Stimulated activated CD4-positive, alpha-beta T cell treated with anti-CD3 and anti-CD28 coated beads, TNF-alpha, amount 100 ng/mL, for 4 hours (primary cell): ENCODE measurements at places on chromosomes 5 and 9.

- DNase-seq: no peak
These were observed 11.1 kb upstream of the AQP3 start for GRCh38 chr9:33458444-33458843.

- no peak for DNase-seq
These were observed 73.3 kb downstream of the MYO10 start for GRCh38 chr5:16862777-16863176.

GRCh38 chr5:10885026-10885425 lies 124.0 kb upstream of the DAP start:
- DNase-seq: no peak

DNA sequence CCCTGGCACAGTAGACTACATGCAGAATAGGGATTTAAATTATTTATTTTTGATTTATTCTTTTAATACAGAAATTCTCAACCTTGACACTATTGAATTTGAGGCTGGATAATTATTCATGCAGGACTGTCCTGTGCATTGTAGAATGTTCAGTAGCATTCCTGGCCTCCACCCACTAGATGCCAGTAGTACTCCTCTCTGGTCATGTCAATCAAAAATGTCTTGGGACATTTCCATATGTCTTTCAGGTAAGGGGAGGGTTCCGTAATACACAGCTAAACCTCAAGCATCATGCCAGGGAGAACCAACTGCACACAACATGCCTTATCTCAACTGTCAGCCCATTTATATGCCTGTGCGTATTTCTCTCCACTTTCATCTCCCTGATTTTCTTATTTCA lies 231.8 kb downstream of the BRINP1 start:
- DNase-seq: no peak
